Lower leg skin (tissue), 4 donors: ENCODE measurements at places on chromosomes 12 and 14. TPM values are rescaled to one million over a fixed set of nuclear protein-coding genes. Genes with fewer than 3 reads are reported as not detected.

The PMCH gene
- total RNA-seq: not detected

The TEX22 gene
- total RNA-seq: not detected

The KLHL33 gene
- not detected for total RNA-seq

The SIX6 gene
- total RNA-seq: not detected

The ATL1 gene
- 9.8 TPM for total RNA-seq

The C12orf54 gene
- total RNA-seq: not detected
